Stimulated activated naive CD4-positive, alpha-beta T cell (primary cell): ENCODE measurements at places on chromosomes 4 and X.
A peak's percentile ranks its signal among the peaks of the same experiment; 100 is the strongest.

- no peak for DNase-seq
Measured at GRCh38 chrX:142978130-142978684, 47.5 kb upstream of the SPANXN4 start.

GRCh38 chr4:78426972-78427371 lies 124.6 kb upstream of the ANXA3 start:
- no peak for DNase-seq

DNA sequence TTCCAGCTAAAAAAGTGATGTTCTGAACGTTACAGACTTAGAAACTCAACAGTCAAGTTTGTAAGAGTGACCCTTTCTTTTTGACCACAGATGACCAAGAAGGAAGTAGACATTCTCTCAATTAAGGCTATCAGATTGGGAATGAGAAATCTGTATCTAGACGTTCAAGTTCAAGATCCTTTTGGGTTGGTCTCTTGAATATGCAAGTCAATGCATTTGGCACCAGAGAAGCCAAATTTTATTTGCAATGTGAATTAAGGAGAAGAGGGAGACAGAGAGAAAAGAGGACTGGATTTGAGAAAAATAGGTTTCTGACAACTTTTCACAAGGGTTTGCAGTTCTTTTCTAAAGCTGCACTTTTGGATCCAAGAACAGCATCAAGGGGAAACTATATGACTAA lies 17.5 kb upstream of the SULT1E1 start:
- no peak for DNase-seq

DNA sequence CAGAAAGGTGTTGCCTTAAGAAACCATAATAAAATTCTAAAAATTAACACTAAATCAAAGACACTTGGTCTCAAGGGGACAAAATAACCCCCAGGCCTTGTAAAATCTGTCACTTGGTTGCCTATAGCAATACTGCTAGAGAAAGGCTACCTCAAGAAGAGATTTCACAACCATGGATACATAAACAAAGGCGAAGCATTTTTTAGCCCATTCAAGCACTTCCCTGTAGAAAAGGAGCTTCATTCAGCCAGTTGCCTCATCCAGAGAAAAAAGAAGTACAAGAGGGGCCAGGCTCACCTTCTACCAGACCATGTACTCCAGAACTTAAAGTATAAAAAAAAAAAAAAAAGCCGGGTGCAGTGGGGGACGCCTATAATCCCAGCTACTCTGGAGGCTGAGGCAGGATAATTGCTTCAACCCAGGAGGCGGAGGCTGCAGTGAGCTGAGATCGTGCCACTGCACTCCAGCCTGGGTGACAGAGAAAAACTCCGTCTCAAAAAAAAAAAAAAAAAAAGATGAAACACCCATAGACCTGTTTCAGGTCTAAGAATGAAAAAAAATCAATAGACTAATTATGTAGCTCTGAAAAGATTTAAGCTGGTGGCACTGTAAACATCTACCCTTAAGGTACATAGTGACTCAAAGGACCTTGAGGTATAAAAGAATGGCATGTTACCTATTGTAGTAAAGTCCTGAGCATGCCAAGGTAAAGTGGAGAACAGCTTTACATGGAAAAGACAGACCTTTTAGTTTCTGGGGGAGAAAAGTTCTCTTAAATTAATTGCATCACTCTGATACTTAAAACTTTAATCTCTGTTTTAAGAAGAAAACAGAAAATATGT lies 18.0 kb downstream of the RUFY3 start:
- DNase-seq = no peak

DNA sequence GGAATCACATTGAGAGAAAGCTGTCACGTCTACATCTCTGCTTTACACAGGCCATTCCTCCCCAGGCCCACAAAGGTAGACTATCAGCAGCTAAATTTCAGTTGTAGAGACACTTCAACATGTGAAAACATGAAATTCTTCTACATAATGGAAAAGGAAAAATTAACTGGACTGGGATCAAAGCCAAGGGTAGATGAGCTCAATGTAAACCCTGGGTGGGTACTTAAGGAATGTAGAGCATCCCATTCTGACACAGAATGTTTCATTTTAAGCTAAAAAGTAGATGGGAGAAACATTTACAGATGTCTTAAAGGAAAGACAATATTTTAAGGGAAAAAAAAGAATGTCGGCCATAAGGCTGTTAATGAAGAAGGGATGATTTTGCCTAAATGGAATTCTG lies 51.3 kb upstream of the NPNT start:
- no peak for DNase-seq

DNA sequence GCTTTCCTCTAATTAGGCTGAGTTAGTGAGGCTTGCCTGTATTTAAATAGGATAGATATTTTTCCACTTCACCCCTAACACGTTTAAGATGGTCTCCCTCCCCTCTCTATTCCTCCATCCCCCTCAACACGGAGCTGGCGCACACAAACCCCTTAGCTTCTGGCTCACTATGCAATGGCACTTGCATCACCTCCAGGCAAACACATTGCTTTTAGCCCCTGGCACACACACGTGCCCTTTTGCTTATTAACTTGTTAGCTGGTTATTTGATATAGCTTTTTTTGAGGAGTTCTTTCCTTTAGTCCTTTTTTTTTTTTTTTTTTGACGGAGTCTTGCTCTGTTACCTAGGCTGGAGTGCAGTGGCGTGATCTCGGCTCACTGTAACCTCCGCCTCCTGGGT lies 94.3 kb downstream of the HDAC8 start:
- DNase-seq = no peak

GRCh38 chrX:95332530-95332929 lies 1352.1 kb upstream of the DIAPH2 start:
- DNase-seq = no peak

DNA sequence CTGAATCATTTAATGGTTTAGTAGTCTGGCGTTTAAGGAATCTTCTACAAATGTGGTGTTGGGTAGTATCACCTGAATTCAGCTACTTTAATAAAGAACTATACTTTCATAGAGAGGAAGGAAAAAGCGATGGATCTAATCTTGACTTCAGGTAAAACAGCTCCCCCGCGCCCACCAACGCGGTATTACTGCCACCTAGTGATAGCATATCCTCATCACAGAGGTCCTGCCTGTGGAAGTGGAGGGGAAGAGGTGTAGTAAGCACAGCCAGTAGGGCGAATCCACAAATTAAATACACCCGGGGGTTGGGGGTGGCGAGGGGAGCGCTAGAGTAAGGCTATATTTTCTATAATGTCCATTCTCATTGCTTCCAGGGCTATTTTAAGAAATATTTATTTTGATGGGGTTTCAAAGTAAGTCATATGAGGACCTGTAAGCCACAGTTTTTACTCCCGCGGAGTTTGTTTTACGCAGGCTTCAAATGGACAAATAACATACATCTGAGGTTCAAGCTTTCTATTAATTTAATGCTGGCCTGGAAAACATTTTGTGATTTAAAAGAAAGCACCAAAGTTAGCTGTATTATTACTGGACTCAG lies 8.3 kb upstream of the DAPP1 start:
- peak; percentile 75 for DNase-seq

- DNase-seq = no peak
Measured at GRCh38 chrX:147565237-147565636, 346.5 kb upstream of the FMR1 start.

GRCh38 chr4:106329041-106329618 lies 12.8 kb downstream of the AIMP1 start:
- DNase-seq = no peak

- DNase-seq = no peak
Measured at GRCh38 chr4:3013839-3014350, 50.5 kb downstream of the GRK4 start.

DNA sequence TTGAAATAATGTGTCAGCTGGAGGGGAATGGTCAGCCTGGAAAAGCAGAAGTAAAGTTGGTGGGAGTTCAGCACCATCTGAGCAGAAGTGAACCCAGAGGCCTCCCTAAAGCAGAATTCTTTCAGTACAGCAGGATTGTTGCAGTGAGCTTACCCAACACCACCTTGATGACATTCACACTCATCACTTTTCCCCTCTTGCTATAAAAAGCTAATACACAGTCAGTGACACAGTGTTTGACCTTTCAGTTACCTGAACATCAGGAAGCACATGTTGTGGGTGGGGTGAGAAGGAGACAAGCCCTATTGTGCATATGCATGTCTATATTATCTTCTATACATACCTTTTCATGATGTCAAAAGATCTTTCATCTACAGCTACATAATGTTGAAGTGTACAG lies 624.7 kb upstream of the ZFP42 start:
- DNase-seq = no peak
